ENCODE measurements at places on chromosomes 13 and 19.
A peak's percentile ranks its signal among the peaks of the same experiment; 100 is the strongest.

- no peak for DNase-seq
These were observed 5.8 kb upstream of the FLT3LG start for GRCh38 chr19:49468199-49468598.

- DNase-seq, result peak; percentile 29
These were observed 185.4 kb downstream of the KDM4B start for GRCh38 chr19:5154129-5154798.

DNA sequence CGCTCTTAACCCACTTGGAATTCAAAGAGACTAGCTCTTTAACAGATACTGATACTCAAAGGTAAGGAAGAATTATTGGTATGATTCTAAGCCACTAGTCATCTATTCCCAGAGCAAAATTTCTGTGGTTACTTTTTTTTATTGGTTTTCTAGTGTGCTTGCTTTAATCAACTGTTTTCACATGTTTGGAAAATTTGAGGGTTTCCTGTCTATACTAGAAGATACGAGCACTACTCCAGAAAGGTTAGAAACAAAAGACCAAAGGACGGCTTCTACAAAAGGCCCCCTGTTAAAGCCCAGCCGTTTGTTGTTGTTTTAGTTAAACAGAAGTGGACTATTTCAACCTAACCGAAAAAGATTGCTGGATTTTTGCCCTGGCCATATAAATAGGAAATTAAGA is 18.5 kb upstream of the LPAR6 start:
- no peak for DNase-seq

- peak; percentile 40 for DNase-seq
These were observed 5.7 kb upstream of the MRPS31 start for GRCh38 chr13:40776681-40777165.

DNA sequence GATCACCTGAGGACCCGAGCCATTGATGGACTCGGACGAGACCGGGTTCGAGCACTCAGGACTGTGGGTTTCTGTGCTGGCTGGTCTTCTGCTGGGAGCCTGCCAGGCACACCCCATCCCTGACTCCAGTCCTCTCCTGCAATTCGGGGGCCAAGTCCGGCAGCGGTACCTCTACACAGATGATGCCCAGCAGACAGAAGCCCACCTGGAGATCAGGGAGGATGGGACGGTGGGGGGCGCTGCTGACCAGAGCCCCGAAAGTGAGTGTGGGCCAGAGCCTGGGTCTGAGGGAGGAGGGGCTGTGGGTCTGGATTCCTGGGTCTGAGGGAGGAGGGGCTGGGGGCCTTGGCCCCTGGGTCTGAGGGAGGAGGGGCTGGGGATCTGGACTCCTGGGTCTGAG is 888 bp downstream of the FGF21 start:
- DNase-seq, result no peak

DNA sequence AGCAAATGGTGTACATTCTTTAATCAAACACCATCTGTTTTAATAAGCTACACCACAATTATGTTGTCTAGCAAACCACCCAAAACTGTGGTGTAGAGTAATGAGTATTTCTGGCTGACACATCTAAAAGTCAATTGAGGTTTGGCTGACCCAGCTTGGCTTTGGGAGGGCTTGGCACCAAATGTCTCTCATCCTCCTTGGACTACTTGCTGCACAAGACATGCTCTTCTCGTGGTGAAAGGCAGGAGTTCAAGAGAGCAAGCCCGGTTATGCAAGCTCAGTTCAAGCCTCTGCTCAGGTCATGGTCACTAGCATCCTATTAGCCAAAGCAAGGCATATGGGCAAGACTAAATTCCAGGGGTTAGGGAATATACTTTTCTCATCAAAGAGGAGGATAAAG is 37.1 kb downstream of the LACC1 start:
- no peak for DNase-seq

- DNase-seq, result no peak
These were observed 101.9 kb downstream of the GADD45B start for GRCh38 chr19:2577722-2578335.

GRCh38 chr19:17389957-17390664 is 3.9 kb downstream of the CCDC194 start:
- DNase-seq, result no peak

GRCh38 chr19:10763828-10764339 is 46.0 kb downstream of the DNM2 start:
- no peak for DNase-seq

DNA sequence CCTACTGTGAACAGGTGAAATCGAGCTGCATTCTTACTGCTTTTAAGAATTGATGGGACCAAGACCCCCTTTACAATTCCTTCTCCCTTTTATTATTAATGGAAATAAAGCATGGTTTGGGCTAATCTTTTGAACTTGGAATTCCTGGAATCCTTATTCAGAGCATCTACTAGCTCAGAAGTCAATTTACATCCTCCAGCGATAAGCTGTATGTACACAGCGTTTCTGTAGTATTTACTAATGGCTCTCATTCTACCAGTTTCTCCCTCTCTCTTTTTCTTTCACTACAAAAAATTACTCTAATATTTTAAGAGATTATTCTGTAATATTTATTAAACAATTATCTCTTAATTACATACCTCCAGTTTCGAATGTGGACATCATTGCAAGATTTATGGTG is 31.5 kb downstream of the FREM2 start:
- no peak for DNase-seq

DNA sequence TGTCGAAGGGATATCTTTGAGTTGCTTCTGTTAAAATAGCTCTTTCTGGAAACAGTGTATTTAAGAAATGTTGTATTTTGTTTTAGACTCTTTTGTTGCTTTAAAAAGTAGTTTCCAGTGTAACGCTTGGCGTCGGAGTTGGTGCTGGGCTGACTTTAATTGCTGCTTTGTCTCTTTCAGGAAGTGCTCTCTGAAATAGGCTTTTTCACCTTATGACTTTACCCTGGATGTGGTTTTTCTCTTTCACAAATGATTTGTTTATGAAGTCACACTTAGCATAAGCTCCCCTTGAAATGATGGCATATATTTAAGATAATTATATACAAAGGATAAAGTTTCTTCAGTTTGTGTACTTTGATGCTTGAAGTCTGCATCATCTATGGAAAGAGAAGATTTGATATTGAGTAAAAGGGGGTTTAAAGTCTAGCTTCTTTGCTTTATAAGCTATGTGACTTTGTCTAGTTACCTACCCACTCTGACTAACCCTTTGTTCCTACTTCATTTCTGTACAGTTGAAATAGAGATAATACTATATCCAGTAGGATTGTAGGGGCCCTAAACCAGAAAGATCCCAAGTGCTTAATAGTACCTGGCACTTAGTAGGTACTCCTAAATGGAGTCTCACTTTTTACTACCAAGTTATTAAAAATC is at the start of gene GPR18:
Gene GPR18, minus strand, starts transcription at position 170 of the 651 bp plus-strand sequence. CDS start 2,507 bp downstream, outside the sequence.
- peak; percentile 21 for DNase-seq

- DNase-seq, result no peak
These were observed 97.6 kb upstream of the SERP2 start for GRCh38 chr13:44276061-44276460.

DNA sequence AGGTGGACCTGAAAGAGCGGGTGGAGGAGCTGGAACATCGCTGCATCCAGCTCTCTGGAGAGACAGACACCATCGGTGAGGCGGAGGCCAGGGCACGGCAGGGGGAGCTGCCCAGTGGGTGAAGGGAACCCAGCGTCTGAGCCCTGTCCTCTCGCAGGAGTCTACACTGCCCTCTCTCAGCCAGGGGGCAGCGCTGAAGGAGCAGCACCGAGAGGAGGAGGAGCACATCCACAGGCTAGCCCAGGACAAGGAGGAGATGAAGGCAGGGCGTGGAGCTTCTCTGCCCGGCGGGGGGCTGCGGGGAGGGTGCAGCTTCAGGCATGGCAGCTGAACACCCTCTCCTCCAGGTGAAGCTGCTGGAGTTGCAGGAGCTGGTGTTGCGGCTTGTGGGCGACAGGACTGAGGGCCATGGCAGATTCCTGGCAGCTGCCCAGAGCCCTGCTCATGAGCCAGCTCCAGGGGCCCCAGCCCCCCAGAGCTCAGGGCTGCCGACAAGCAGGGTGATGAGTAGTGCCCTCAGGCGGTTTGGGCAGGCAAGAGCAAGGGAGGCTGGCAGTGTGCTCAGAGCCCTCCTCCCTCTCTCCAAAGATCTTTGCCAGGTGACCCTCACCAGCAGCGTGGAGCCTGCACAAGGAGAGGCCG is 31.4 kb upstream of the ZNF492 start:
- DNase-seq, result no peak

DNA sequence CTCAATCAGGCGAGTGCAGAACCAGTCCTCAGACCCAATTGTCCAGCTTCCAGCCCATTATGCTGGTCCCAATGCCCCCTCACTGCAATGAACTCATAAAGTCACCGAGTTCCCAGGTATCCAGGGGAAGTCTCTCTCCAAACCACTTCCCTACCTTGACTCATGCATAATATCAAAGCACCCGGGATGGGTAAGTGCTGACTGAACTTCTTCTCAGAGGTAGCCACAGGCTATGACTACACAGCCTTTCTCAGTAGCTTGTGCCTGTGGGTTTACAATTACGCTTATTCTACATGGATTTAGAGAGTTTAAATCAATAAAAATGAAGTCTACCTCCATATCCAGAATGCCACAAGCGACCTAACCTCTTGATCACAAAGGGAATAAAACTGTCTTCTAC is 1.7 kb upstream of the C13orf42 start:
- DNase-seq, result no peak

- DNase-seq, result peak; percentile 13
These were observed 40.3 kb upstream of the USPL1 start for GRCh38 chr13:30577401-30577852.

DNA sequence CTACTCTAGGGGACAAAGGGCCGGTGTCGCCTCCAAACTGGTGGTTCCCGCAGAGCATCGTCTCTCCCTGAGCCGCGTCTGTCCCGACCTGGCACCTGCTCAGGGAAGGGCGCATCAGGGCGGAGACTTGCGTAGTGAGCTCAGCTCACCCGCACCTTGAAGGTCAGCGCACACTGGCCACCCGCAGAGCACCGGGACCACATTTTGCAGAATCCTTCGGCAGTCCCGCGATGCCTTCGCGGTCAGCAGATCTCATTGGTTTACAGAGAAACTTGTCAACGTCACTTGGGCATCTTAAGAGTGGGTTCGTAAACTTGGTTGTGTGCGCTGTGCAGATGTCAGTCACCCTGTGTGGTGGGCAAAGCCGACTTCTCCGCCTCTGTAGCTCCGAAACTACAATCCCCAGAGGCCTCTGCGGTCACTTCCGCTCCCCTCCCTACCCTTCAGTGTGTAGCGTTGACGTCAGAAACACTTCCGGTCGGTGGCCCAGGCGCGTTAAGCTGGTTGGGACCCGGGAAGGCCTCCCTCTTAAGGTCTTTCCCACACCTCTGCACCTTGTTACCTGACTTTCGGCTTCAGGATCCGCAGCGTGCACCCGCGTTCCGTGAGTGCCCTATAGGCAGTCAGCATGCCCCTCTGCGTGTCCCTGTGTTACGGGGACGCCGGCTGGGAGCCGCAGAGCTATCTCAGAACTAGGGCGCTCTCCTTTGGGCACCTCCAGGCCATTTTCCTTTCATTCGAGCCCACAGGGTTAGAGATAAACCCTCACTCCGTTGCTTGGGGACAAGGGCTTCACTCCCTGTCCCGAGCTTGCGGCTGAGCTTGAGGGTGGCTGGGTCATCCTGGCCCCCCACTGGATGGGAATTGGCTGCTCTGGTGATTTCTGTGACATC is 36.5 kb upstream of the ZNF527 start:
- peak; percentile 68 for DNase-seq

GRCh38 chr13:26323764-26324163 is 69.8 kb downstream of the CDK8 start:
- no peak for DNase-seq

DNA sequence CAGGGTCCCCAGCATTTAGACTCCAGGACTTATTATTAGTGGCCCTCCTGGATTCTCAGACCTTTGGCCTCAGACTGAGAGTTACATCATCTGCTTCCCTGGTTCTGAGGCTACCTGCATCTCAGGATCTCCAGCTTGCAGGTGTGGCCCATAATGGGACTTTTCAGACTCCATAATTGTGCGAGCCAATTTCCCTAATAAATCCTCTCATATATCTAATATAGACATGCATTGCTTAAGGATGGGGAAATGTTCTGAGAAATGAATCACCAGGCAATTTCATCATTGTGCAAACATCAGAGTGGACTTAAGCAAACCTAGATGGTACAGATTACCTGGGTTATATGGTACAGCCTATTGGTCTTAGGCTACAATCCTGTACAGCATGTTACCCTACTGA is 116.5 kb upstream of the FBXL3 start:
- no peak for DNase-seq

DNA sequence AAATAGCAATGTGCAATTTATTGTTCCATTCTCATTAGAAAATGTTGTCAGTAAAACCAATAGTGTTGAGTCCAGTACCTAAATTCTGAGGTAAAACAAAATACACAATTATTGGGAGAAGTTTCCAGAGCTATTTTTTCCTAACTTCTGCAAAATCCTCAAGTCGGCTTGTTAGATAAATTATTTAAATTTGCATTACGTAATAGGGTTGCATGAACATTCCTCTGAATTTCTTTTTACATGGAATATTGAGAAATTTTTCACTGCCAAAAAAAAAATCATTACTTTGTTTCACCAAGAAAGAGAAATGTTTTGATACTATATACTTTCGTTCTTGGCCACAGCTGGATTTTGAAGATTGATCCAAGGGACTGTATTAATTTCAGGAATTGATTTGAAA is 1.5 kb downstream of the ZNF507 start:
- DNase-seq, result no peak

DNA sequence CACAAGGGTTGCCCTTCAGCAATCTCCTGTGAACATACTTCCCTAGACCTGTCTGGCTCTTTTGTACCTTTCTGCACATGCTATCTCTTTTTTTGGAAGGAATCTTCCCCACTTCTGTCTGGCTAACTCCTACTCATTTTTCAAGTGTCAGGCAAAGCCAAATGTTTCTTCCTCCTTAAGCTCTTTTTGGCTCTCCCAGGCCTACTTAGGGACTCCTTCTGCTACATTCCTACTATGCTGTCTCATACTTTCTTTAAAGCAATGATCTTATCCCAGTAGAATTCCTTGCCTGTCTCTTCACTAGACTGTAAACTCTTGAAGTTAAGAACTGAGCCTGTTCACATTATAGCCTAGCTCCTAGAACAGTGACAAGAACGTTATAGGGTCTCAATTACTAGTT is 114.9 kb upstream of the WASF3 start:
- DNase-seq, result no peak

DNA sequence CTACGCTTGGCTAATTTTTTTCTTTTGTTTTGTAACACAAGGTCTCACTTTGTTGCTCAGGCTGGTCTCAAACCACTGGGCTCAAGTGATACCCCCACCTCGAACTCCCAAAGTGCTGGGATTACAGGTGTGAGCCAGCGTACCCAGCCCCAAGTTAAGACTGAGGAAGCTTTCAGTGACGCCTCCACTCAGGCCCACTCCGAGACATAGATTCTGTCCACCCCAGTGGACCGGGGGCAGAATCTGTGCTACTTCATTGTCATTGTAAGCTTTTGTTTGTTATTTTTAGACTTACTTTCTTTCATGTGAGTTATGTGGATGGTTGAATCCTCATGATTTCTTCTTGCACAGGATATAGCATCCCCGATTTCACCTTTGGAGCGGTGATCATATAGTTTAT is 156.9 kb upstream of the TSHZ3 start:
- DNase-seq, result no peak

All from activated CD4-positive, alpha-beta T cell treated with anti-CD3 and anti-CD28 coated beads for 24 hours (primary cell).